ENCODE measurements at places on chromosomes 2 and 18.

- DNase-seq: no peak
Observed at GRCh38 chr2:172740856-172741255, 5.2 kb downstream of the RAPGEF4 start.

DNA sequence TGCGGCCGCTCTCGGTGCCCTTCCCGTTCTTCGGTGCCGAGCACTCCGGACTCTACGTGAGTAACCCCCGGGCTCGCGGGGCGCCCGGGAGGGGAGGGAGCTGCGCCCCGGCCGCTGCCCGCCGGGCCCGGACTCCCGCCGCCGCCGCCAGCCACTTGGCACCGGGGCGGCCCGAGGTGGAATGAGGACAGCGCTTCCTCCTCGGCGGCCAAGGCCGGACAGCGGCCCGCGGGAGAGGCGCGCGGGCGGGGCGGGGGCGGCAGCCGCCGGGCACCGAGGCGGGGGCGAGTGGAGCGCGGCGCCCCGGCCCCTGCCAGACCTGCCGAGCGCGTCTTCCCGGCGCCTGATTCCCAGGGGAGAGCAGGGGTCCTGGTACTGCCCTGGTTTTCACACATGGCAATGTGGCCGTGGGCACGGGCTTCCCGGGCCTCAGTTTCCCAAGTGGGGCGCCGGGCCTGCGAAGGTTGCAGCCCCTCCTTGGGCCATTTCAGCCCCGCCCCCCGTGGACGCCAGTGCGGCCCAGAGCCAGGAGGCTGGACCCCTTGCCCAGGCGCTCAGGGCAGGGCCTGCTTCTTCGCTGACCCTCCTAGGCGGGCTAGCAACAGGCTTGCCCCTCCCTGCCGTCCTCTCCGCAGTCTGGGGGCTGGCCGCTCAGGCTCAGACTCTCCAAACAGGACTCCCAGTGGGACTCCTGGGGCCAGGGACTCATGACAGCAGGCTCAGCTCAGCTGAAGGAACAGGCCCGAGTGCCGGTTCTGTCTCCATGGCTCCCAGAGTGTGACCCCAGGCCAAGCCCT lies 775 bp downstream of the SNED1 start:
- DNase-seq: no peak

DNA sequence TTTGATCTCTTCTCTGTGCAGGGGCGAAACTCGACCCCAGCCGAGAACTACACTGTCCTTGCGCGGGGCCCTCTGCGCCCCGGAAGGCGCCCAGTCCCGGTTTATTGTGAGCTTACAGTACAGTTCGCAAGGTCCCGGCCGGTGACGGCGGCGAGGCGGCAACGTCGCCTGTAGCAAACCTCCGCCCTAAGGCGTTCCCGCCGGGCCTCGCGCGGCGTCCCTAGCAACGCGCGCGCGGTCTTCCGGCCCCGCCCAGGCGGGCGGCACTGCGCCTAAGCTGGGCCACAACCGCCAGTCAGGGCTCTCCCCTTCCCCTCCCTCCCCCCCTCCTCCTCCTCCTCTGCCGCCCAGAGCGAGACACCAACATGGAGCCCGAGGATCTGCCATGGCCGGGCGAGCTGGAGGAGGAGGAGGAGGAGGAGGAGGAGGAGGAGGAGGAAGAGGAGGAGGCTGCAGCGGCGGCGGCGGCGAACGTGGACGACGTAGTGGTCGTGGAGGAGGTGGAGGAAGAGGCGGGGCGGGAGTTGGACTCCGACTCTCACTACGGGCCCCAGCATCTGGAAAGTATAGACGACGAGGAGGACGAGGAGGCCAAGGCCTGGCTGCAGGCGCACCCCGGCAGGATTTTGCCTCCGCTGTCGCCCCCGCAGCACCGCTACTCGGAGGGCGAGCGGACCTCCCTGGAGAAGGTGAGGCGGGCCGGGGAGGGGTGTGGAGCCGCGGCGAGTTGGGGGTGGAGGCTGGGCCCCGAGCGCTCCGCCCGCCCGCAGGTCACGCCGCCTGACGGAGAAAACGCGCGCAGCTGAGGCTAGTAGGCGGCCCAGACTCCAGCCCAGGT lies at the start of gene ALMS1:
TSS of gene ALMS1 (plus strand) at position 333 of the 838 bp plus-strand sequence. CDS start at position 366, 33 bp downstream.
- DNase-seq: peak; percentile 53

GRCh38 chr2:45649858-45650811 lies 1.3 kb upstream of the PRKCE start:
- no peak for DNase-seq

DNA sequence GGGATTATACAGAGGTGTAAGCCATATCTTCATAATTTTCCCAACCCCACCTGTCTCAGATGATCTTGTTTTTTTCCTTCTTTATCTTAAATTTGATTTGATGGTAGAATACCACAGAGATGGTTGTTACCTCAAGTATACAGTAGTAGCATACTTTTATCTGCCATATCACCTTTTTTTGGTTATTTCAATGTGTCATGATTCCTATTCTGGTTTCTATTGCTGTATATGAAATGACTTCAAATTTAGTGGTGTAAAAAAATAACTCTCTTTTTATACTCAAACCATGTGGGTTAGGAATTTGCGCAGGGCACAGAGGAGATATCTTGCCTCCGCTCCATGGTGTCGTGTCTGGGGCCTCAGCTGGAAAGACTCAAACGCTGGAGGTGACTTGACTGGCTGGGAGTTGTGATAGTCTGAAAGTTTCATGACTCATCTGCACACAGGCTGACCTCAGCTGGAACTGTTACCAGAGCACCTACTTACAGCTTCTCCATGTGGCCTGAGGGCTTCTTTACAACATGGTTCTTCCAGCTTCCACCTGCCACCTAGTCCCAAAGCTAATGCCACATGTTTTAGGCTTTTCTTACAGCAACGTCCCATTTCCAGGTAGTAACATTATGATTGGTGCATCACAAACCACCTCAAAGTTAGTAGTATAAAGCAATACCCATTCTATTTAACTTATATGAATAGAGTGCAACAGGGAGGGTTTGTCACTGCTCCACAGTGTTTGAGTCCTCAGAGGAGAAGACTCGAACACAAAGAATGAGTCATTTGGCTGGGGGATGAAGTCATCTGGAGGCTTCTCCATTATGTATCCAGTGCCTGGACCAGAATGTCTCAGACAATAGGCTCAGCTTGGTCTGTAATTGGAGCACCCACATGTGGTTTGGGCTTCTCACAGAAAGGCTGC lies 82.3 kb upstream of the XPO1 start:
- no peak for DNase-seq

DNA sequence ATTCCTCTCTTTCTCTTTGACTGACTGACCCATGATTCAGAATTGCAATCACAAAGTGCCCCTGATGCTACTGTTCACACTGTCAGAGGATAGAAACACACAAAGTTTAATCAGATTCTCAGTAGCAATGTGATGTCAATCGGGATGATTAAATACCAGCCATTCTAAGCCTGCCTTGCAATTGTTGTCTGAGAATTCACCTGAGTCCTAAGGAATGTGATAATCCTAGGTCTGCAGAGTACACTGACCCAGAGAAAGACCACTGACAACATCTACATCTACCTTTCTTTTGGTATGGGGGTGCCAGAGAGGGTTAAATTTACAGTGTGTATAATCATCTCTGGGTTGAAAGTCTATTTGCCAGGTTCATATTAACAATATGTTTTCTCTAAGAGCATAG lies 883.3 kb downstream of the NRXN1 start:
- DNase-seq: no peak

DNA sequence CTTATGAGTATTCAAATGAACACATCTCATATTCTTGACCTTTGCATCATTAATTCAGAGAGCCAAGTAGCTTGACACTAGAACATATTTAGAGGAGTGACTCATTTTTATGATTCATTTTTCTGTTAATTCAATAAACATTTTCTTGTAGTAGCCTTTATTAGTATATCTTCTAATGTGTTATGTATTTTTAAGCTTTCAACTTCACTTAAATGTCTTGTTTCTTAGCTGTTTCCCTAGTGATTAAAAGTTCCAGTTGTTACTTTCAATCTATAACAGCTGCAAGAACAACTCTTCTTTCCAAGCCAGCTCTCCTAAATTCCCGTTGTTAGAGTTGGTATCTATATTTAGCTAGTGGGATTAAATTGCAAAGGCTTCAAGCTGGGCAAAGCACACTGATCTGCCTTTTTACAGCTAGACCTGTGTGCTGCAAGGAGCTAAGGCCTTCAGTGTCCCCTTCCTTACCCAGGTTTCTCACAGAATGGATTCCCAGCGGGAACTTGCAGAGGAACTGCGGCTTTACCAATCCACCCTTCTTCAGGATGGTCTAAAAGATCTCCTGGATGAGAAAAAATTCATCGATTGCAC lies at the start of gene KLHL41:
TSS of gene KLHL41 (plus strand) at position 405 of the 588 bp plus-strand sequence. CDS start at position 482, 77 bp downstream.
- DNase-seq: no peak

GRCh38 chr18:46301081-46301480 lies 196.9 kb downstream of the HAUS1 start:
- no peak for DNase-seq

DNA sequence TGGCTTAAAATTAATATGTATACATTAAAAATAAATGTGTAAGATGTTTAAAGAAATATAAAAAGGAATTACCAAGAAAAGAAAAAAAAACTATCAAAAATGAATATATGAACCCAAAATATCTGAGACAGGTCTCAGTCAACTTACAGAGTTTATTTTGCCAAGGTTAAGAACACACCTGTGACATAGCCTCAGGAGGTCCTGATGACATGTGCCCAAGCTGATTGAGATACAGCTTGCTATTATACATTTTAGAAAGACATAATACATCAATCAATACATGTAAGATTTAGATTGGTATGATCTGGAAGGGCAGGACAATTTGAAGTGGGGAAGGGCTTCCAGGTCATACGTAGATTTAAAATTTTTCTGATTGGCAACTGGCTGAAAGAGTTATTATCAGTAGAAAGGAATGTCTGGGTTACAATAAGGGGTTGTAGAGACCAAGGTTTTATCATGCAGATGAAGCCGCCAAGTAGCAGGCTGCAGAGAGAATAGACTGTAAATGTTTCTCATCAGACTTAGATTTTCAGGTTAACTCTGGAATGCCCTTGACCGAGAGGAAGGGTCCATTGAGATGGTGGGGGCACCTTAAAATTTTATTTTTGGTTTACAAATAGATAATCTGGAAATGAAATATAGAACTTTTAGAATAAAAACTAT lies 74.7 kb downstream of the EXOC6B start:
- no peak for DNase-seq

DNA sequence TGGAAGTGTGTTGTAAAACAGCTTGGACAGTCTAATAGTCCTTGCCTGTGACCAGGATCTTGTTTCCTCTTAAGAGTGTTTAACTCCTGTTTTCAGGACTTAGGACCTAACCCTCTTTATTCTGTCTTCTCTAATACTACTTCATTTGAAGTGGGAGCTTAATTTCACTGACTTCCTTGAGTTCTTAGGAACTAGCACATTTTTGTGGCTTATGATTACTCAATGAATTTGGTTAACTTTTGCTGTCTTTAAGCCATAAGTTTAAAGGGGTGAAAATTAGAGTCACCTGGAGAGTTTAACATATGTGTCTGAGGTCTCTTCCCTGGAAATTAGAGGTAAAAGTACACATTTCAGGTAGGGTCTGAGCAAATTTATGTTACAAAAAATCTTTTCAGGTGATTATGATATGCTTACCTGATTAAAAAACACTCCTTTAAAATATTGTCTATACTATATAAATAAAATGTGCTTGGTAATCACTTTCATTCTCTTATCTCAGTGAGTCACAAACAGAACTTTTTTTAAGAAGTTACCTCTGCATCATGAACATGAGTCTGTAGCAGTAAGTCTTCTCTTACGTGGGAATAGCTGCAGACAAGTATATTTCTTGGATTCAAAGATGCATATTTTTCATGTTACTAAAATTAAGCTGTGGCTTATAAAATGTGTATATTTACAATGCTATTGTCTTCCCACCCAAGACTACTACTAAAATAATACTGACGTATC lies 52.7 kb downstream of the ATP9B start:
- DNase-seq: no peak

GRCh38 chr18:73660931-73661856 lies 486.4 kb downstream of the FBXO15 start:
- DNase-seq: no peak

DNA sequence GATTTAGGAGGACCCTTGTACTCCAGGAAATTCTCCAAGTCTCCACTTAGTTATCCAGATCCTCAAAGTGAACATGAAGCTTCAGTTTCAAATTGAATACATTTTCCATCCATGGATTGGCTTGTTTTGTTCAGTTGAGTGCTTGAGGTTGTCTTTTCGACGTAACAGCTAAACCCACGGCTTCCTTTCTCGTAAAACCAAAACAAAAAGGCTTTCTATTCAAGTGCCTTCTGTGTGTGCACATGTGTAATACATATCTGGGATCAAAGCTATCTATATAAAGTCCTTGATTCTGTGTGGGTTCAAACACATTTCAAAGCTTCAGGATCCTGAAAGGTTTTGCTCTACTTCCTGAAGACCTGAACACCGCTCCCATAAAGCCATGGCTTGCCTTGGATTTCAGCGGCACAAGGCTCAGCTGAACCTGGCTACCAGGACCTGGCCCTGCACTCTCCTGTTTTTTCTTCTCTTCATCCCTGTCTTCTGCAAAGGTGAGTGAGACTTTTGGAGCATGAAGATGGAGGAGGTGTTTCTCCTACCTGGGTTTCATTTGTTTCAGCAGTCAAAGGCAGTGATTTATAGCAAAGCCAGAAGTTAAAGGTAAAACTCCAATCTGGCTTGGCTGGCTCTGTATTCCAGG lies at the start of gene CTLA4:
TSS of gene CTLA4 (plus strand) at position 211 of the 640 bp plus-strand sequence. CDS start at position 383, 172 bp downstream.
- DNase-seq: no peak

GRCh38 chr2:152068226-152068625 lies 30.6 kb downstream of the CACNB4 start:
- no peak for DNase-seq

DNA sequence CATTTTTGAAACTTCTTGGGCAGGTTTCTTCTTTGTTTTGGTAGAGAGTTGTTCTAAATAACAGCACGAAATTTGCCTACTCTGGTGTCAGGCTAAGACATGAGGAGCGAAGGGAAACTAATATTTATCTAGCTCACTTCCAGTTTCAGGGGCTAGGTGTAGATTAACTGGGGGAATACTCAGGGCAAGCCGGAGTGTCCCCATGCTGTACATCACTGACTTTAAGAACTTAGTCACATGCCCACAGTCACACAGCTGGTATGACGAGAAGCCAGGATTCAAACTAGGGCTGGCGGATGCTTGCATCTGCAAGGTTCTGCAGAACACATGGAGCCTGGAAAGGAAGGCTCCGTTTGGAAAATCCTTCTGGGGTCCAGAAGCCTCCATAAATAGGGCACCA lies 133.3 kb downstream of the ALPK2 start:
- no peak for DNase-seq

DNA sequence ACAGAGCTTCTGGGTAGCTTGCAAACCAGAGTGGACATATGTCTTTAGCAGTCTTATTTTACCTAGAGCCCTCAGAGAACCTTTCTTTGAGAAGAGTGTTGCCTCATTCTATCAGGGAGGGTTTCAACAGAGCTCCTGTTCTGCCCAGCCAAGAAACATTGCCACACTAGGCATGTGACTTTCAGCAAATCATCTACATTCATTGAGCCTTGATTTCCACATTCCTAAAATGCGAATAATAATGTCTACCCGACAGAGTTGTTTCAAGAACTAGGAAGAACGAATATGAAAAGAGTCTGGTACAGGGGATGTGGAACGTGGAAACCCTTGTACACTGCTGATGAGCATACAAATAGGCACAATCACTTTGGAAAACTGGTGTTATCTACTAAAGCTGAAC lies 7.8 kb upstream of the PRKAG3 start:
- no peak for DNase-seq
